GM12865 (cell line): ENCODE measurements at places on chromosomes 5 and 9.

DNA sequence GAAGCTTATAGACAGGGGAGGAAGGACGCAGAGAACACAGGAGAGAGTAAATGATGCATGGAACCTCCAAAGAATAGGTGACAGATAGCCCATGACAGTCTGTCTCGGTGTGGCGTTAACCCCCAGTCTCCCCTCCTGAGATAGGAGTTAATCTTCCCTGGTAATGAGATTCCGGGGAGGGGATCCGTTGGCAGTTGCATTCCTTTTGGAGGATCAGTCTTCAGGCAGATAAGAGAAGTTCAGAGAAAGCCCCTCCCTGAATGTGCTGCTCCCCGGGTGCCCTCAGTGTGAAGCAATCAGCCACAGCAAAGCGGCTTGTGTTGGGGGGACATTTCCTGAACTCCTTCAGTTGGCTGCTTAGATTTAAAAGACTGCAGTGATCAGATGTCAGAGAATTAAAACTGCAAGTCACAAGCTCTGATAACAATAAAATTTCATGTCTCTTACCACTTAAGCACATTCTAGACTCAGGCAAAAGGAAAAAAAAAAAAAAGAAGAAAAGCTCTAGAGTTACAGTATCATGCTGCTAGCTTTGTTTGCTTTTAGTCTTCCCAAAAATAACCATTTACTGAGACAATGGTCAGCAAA, 121.1 kb downstream of the EGFLAM start:
- no peak for DNase-seq

GRCh38 chr5:68872088-68872839, 221.6 kb upstream of the SLC30A5 start:
- no peak for DNase-seq

DNA sequence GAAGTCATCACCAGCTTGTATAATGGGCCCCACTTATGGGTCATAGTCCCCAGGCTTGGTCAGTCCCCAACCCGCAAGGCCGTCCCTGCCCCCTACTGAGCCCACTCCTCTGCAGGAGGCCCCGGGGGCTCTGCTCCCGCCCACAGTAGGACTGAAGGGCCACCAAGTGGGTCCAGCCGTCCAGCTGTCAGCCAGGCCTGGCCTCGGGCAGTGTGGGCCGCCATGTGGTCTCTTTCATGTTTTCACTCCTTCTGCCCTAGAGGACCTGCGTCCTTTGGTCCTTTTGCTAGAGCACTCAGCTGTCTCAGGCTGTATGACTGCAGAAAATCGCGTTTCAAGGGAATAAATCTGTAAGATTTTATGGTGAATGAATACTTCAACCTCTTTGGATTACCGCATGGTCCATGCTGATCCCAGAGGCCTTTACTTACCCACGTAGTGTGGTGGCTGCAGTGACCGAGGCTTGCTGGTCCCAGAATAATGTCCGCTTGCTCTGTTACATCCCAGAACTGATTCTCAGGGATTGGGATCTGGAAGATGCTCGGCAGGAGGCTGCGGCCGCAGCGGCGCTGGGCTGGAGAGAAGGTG, 105.7 kb upstream of the FAM120A start:
- DNase-seq: no peak

GRCh38 chr5:98954392-98955028, 25.7 kb upstream of the CHD1 start:
- DNase-seq: no peak

GRCh38 chr9:526904-527591, 312.4 kb downstream of the DOCK8 start:
- no peak for DNase-seq

- no peak for DNase-seq
These were observed 17.7 kb downstream of the NINJ1 start for GRCh38 chr9:93116072-93116961.

DNA sequence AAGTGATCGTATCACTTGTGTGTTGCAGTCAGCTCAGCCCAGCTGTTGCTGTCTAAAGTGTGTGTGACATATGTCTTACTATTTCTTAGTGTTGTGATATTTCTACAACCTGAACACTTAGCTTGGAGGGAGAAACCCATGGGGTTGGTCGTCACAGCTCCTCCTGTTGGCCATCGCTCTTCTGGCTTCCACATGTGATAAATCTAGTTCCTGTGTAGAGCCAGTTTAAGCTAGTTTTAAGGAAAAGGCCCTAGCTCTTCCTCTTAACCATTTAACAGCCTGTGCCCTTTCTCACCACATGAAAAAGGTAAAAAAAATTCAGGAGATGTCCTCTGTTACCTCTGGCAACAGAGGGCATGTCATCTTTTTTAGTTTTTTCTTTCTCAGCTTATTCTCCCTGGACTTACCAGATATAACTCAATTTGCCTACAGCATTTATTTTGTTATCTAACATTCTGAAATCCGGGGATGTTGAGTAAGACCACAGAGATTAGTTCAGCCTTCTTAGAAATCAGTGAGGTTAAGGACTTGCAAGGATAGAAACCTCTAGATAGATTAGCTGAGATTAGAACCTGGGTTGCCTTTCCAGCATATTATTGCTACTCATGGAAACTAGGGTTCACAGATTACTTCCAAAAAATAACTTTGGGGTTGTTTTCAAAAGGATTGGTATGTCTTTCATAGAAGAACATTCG, 100.4 kb downstream of the GAPVD1 start:
- peak; percentile 31 for DNase-seq

- no peak for DNase-seq
These were observed 73.3 kb downstream of the FCHO2 start for GRCh38 chr5:73028991-73029595.

DNA sequence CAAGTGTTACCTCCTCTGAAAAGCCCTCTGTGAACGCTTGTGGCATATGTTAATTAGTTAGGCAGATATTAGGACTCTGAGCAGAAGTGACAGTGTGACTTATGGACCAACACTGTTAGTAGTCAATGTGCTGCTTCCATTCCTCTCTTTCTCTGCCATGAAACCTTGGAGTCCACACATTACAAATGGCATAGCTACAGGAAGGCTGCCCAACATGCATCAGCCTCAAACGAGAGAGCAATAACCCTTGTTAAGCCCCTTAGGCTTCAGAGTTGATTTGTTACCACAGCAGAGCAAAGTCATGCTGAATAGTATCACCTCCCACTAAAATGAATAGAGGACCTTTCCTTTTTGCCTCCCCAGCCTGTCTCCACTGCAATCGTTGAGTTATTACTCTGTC, 397.7 kb upstream of the SMARCA2 start:
- DNase-seq: no peak

- DNase-seq: no peak
These were observed 898.5 kb downstream of the DNAH5 start for GRCh38 chr5:13045897-13046551.

- no peak for DNase-seq
These were observed 35.4 kb upstream of the RICTOR start for GRCh38 chr5:39109606-39110005.

DNA sequence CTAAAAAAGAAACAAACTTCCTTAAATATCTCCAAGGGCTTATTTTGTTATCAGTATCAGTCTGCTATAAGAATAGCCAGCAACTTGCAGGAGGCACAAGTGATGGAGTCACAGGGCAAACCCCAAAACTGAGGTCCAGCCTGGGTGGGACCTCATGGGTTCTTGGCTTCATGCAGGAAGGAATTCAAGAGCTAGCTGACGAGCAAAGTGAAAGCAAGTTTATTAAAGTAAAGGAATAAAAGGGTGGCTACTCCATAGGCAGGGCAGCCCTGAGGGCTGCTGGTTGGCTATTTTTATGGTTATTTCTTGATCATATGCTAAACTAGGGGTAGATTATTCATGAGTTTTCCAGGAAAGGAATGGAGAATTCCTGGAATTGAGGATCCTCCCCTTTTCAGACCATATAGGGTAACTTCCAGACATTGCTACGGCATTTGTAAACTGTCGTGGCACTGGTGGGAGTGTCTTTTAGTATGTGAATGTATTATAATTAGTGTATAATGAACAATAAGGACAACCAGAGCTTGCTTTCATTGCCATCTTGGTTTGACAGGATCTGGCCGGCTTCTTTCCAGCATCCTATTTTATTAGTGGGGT, 231.9 kb downstream of the ADAMTSL1 start:
- no peak for DNase-seq

GRCh38 chr5:116685931-116686330, 111.3 kb upstream of the SEMA6A start:
- no peak for DNase-seq

DNA sequence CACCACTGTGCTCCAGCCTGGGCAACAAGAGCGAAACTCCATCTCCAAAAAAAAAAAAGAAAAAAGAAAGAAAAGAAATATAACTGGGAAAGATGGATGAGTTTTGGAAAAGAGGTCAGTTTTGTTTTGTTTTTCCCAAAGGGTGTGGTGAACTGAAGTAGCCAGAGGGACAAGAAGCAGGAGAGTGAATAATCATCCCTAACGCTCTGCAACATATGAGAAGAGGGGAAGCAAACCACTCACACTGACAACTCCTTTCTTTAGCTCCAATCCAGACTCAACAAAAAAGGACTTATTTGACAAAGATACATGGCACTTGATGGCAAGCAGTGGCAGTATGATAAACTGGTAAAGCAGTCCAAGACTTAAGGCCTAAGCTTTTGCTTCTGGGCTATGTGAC, 176.1 kb upstream of the HMHB1 start:
- no peak for DNase-seq

GRCh38 chr9:87711857-87712800, 13.8 kb upstream of the CTSL start:
- no peak for DNase-seq

DNA sequence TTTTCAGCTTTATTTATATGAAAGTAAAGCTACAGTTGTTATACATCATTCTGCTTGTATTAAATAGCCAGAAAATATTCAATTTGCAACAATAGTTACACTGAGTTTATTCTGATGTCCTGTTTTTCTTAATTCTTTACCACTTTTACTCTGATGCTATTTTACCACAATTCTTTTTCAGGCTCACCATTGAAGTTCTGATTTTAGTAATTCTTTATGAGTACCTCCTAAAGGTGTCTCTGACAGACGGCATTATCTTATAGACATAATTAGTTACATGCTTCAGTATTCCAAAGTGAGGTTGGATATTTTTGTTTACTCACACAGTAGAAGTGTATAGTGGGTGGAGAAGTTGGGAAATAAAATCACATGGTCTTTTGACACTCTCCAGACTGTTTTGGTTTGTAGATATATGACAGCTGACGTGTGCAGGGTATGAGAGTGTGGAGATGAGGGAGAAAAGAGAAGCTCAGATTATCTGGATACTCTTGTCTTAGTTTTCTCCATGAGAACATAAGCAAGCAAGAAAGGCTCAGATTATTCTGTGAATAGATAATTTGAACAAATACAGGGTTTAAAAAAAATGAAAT, 97.4 kb downstream of the FBXO4 start:
- no peak for DNase-seq

- DNase-seq: peak; percentile 70
These were observed 208.0 kb downstream of the CHSY3 start for GRCh38 chr5:130112246-130112645.

DNA sequence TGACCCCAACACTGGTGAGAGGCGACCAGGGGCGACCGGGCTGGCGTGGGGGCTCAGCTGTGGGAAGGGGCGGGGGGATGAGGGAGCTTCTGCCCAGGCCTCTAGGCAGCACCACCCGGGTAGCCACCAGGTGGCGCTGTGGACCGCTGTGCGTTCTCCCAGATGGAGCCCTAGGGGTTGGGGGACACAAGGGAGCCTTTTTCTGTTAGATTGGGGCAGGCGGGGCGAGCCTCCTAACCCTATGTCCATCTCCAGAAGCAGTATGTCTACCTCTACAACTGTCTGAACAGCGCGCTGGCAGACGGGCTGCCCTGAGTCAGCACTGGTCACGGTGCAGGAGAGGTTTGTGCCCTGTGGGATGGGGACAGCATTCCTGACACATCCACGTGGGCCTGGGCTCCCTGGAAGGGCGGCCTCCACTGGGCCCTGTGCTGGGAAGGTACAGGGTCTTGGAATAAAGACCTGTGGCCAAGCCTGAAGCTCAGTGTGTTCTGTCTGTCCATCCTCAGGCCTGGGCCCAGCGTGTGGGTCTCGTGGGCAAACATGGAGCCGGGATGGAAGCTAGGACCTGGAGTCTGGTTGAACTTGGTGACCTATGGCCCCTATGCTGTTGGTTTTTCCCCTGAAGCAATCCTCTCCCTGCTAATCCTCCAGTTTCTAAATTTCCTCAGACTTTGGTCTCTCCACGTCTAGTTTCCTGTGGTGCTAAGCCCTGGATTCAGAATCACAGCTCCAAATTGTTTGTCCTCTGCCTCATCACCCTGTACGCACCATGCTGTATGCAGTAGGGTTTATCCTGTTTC, 23.1 kb upstream of the SPTLC1 start:
- DNase-seq: peak; percentile 65

GRCh38 chr9:120765910-120766425, 27.2 kb downstream of the FBXW2 start:
- no peak for DNase-seq
